ENCODE measurements at places on chromosomes 5 and 9. TPM values are rescaled to one million over a fixed set of nuclear protein-coding genes. Genes with fewer than 3 reads are reported as not detected.

PCDHA13 gene
- not detected for total RNA-seq

TICAM2 gene
- 4.9 TPM for total RNA-seq

NTNG2 gene
- total RNA-seq, result 1.3 TPM

OR1Q1 gene
- not detected for total RNA-seq

ATP6V1G1 gene
- 92.6 TPM for total RNA-seq

FIBCD1 gene
- total RNA-seq, result 4.7 TPM

SAXO1 gene
- total RNA-seq, result not detected

LCN1 gene
- not detected for total RNA-seq

IRF1 gene
- total RNA-seq, result 48.6 TPM

AK1 gene
- total RNA-seq, result 71.8 TPM

HSPB3 gene
- total RNA-seq, result not detected

SKP2 gene
- total RNA-seq, result 22.5 TPM

PITX1 gene
- total RNA-seq, result 3.2 TPM

PPP2R2B gene
- not detected for total RNA-seq

EXOSC2 gene
- 34.2 TPM for total RNA-seq

SPATA31A3 gene
- total RNA-seq, result not detected

THBS4 gene
- total RNA-seq, result 0.91 TPM

CCL27 gene
- not detected for total RNA-seq

NR2F1 gene
- total RNA-seq, result 85.3 TPM

CERCAM gene
- 144 TPM for total RNA-seq

LRRC19 gene
- total RNA-seq, result not detected

REEP2 gene
- 28.3 TPM for total RNA-seq

C7 gene
- 3.1 TPM for total RNA-seq
